Putamen (tissue), 1 donor: ENCODE measurements at places on chromosomes 1 and 21.

DNA sequence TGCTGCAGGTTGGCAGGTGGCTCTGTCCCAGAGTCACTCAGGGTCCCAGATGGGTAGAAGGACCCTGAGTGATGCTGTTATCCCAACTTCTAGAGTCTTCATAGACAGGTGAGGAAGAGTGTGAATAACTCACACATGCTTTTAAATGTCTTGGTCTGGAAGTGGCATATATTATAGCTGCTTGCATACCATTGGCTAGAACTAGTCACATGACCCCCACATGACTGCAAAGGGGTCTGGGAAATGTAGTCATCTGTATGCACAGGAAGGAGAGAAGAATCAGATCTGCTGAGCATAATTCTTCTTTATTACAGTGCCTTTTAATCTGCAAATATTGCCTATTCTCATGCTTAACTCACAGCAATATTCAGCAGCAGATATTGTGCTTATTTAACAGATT is 28.2 kb upstream of the KLHDC7A start:
- DNase-seq = no peak

- DNase-seq = no peak
Observed at GRCh38 chr1:93164816-93165215, 15.4 kb downstream of the TMED5 start.

- DNase-seq = no peak
Observed at GRCh38 chr1:1628754-1629429, 3.1 kb upstream of the MMP23B start.

GRCh38 chr1:8643542-8644536 is 173.6 kb downstream of the RERE start:
- DNase-seq = no peak

GRCh38 chr21:30994932-30995331 is 43.3 kb downstream of the KRTAP19-8 start:
- no peak for DNase-seq

DNA sequence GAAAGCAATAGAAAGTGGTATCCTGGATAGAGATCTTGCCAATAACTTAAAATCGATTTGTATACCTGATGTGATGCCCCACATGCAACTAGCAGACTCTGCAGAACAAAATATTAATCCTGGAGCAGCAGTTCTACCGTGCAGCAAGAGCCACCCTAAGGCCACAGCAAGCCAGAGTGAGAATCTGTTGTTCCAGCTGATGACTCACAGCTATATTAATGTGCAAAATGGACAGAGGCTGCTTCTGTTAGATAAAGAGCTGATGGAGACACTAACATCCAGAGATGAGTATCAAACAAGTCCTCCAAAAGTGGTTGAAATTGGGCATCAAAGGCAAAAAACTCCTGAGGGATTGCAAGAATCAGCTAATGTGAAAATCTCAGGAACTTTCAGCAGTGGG is 127.8 kb downstream of the MACF1 start:
- peak; percentile 47 for DNase-seq

DNA sequence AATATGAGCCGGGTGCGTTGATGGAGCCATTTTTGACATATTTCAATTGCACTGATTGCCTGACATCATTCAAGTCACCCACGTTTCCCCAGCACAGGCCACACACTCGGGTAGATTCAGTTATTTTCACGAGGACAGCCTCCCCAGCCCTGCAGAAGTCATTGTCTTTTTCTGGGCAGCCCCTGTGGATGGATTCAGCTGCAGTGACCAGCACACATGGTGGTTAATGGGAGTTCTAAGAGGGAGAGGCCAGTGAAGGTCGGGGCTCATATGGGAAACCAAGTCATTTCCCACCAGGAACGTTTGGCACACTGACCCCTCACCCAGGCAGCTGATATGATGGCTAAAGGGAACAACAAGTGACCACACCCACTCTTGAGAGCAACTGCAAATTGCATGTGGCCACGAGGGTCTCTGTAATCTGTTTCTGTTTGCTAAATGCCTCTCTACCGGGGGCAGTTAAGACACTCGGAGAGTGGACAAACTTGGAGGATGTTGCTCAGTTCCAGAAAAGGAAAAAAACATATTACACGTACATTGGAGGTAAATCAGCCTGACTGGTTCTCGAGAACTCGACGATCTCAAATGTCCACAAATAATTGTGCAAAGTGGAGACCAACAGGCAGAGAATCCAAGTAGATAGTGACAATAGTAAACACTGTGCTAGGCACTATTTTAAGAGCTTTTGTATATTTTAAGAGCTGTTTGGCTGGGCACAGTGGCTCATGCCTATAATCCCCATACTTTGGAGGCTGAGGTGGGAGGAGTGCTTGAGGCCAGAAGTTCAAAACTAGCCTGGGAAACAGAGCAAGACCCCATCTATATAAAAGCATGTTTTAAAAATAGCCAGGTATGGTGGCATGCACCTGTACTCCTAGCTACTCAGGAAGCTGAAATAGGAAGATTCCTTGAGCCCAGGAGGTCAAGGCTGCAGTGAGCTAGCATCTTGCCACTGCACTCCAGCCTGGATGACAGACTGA is 167.2 kb upstream of the IRF2BP2 start:
- no peak for DNase-seq

DNA sequence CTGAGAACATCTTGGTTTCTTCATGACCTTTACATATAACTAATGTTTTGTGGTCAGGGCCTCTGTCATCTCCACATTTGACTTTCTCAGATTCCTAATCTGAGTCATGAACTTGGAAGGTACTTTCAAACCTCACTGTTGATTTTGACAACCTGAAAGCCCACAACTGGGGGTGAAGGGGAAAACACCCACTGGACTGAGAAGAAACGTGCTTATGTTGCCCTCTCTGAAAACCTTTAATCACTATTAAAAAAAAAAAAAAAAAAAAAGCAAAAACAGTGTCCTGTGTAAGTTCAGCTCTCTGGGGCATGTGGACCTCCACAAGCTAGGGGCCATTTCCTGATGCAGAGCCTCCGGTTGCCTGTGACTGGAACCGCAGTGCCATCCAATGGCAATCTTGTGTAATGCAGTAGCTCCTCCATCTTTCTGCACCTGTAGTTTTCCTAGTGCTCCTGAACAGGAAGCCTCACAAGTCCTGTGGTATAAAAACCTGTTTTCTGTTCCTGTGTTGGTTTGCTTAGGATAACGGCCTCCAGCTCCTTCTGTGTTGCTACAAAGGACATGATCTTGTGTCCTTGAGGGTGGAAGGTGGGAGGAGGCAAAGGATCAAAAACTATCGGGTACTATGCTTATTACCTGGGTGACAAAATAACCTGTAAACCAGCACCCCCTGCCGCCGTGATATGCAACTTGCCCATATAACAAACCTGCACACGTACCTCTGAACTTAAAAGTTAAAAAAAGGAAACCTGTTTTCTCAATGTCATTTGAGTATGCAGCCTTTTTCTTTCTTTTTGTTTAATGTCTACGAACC is 124.5 kb downstream of the ZNF648 start:
- peak; percentile 63 for DNase-seq

- no peak for DNase-seq
Observed at GRCh38 chr1:23286401-23286800, 57.7 kb downstream of the HNRNPR start.

DNA sequence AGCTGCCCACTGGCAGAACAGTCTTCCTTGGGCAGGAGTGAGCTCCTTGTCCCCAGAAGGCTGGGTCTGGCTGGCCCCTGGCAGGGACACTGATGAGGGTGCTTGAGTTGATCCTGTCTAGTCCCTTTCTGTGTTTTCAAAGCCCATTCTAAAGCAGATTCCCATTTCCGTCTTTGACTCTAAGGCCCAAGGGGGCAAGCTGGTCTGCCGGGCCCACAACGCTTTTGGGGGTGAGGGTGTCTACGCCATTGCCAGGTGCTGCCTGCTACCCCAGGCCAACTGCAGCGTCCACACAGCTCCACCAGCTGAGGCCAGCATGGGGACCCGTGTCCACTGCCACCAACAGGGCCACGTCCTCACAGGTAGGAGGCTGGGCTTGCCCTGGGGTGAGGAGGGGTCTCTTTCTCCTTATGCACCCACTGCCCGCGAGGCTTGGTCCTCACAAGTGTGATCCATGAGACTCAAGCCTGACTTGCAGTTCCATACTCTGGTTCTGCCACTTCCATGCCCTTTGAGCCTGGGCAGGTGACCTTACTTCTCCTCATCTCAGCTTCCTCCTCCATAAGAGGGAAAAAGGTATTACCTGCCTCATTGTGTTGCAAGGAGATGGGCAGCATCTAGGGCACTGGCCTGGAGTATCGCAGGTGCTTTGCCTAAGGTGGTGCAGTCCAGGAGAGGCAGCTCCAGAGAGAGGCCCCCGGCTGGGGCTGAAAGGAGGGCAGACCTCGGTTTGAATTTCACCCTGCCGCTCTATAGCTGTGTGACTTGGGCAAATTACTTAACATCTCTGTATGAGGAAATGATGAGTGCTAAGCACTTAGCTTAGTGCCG is 20.2 kb downstream of the PCSK9 start:
- no peak for DNase-seq

DNA sequence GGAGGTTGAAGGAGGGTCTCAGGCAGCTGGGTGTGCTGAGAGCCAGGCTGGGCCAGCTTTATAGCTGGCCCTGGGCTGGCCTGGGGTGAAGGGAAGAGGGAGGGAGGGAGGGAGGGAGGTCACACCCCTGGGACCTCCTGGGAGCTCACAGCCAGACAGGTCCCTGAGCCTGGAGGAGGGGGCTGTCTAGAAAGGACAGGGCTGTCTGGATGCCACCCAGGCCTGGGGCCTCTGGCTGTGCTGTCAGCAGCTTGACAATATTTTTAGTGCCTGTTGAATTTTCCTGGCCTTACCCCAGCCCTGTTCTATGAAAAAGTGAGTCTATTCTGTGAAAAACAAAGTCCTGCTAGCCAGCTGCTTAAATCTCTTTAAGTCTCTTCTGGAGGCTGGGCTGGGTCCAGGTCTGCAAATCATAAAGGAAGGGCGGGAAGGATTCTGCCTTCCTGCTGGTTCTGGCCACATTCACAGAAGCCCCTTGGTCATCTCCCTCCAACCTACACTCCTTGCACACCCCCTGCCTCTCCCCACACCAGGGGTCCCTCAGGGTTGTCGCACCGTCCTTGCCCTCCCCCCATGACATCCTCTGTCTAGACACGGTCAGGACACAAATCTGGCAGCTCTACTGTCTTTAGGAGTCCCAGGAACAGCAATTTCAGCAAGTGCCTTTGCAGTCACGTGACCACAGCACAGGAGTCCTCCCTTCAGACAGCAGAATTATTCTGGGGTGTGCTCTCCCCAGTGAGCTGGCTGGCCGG is at the start of gene LEFTY2:
LEFTY2 (minus strand) TSS at position 34 of the 755 bp plus-strand sequence. CDS start 80 bp downstream, outside the sequence.
- DNase-seq = no peak

DNA sequence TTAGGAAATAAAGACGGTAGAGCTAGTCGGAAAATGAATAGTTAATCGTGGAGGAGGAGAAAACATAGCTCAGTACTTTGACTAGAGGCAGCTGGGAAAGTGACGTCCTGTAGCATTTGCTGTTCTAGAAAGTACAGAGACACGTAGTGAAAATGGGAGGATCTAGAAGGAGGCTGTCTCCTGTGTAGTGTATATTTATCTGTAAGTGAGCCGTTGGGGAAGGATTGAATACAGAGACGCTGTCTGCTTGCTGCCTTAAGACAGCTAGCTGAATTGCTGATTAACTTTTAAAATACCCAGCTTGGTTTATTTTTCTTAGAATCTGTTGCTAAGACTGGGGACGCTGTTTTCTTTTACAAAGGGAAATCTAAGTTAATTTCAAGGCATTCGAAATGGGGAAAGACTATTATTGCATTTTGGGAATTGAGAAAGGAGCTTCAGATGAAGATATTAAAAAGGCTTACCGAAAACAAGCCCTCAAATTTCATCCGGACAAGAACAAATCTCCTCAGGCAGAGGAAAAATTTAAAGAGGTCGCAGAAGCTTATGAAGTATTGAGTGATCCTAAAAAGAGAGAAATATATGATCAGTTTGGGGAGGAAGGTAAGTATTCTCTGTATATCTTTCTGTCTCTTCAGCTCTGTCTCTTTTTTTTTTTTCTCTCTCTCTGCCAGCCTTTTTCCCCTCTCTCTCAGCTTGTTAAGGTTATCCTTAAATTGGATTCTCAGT is at the start of gene DNAJB4:
DNAJB4 (plus strand) TSS at position 221 of the 729 bp plus-strand sequence; CDS start at position 393, 172 bp downstream.
- peak; percentile 94 for DNase-seq

DNA sequence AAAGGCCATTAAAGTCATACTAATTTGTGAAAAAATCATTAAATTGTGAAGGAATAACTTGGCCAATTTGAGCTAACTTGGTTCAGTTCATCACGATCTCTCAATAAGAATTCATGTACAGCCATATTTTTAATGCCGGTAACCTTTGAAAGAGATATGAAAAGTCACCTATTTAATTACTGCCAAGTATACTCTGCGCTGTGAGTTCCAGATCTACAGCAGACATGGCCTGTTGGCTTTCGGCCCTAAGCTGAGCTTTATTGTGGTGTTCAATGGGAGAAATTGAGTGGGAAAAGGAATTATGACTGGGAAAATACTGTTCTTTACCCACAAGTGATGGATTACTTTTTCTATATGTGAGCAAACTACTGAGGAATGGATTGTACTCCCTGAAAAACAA is 159.9 kb upstream of the L1TD1 start:
- no peak for DNase-seq

DNA sequence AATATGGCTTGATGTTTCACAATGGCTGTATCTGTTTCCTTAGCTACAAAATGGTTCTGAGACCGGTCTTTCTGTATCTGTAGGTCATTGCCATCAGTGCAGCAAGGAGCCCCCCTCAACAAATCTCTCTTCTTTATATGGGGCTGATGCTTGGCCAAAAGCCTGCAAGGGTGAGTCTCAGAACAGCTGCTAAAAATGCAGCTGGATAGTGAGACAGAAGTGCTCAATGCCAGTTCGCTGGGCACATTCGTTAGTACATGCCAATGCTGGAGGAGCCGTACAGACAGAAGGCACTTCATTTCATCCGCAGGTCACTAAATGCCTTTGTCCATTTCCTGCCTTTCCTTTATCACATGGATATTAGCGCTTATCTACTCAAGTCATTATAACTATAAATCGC is 67.3 kb downstream of the RUNX1 start:
- DNase-seq = no peak

GRCh38 chr1:47935856-47936255 is 61.3 kb downstream of the TRABD2B start:
- no peak for DNase-seq

DNA sequence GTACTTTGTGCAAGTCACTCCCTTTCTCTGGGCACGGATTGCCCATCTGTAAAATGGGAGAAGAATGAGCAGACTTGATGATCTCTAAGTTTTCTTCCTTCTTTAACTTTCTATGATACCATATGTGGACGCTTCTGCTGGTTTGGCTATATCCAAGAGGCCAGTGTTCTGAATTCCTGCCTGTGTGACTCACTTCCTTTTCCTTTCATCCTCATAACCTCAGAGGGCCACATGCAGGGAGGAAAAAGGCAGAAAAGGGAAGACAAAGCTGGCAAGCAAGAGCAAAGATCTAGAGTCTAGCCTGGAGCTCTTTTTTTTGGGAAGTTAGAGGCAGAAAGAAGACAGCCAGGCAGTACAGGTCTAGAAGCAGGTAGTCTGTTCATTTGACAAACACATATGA is 151.2 kb downstream of the OMA1 start:
- no peak for DNase-seq

GRCh38 chr1:228043281-228043848 is 36.6 kb downstream of the WNT3A start:
- DNase-seq = no peak

- no peak for DNase-seq
Observed at GRCh38 chr1:164511001-164511705, 47.8 kb upstream of the PBX1 start.
